NCI-H446 treated with DMSO at 0.1 percent for 48 hours (cell line): ENCODE measurements at places on chromosomes 13 and 19.

GRCh38 chr19:38809592-38810252 is 3.0 kb downstream of the LGALS4 start:
- DNase-seq = no peak

DNA sequence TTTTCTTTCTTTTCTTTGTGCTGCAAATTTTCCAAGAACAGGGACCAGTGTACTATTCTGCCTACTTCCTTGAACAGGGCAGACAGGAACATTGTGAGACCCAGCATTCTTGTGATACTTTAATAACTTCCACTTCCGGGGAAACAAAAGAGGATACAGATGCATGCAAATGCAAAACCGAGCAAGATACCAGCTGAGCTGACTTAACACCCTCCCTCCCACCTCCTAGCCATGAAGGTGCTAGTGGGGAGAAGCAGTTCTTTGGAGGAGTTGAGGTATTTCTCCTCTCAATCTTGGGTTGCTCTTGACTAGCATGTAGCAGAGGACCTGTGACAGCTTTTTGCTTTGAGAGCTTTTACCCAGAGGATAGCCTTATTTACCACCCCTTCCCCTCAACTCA is 111.2 kb downstream of the KLF5 start:
- DNase-seq = no peak

- no peak for DNase-seq
Measured at GRCh38 chr13:78401873-78402707, 201.3 kb downstream of the POU4F1 start.

- DNase-seq = no peak
Measured at GRCh38 chr19:39497996-39498797, 550 bp upstream of the DLL3 start.

DNA sequence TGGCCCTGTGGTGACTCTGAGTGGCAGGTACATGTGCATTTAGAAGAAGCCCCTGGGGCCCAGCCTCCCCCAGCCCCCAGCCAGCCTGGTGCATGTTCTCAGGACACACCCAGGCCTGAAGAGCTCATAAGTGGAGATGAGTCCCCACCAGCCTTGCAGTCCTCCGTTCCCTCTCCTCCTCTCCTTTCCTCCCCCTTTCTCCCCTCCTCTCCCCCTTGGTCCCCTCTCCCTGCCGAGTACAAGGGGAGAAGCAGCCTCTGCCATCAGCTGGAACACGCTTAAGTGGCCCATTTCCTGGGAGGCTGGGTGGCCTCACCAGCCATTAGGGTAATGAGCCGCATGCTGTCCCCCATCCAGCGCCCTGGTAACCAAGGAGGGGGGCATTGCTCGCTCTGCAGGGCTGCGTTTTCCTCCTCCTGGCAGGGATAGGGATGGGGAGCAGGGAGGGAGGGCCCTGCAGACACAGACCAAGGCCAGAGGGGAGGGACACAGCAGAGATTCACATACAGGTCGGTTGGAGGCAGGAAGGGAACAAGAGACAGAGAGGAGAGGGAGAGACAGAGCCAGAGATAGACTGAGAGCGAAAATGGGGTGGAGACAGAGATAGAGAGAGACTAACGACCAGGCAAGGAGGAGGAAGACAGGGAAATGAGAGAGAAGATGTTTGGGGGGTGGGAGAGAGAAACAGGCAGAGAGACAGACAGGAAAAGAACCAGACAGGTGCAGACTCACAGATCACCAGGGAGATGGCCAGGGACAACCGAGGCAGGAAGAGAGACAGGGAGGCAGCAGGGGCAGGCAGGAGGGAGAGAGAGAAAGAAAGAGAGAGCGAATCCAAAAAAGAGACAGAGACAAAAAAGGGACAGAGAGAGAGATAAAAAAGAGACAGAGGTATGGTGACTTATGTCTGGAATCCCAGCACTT is 19.3 kb upstream of the DPP9 start:
- DNase-seq = no peak

GRCh38 chr19:7868671-7869452 is 5.3 kb downstream of the PRR36 start:
- no peak for DNase-seq

GRCh38 chr19:29690842-29691241 is 24.2 kb downstream of the C19orf12 start:
- no peak for DNase-seq

DNA sequence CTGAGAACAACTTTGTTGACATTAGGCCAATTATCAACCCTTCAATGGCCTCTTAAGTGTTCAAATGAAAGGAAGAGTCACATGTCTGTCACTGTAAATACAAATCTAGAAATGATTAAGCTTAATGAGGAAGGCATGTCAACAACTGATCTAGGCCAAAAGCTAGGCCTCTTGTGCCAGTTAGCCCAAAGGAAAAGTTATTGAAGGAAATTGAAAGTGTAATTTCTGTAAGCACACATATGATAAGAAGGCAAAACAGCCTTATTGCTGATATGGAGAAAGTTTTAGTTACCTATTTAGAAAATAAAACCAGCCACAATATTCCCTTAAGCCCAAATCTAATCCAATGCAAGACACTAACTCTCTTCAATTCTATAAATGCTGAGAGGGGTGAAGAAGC is 604.7 kb downstream of the SLITRK6 start:
- no peak for DNase-seq

DNA sequence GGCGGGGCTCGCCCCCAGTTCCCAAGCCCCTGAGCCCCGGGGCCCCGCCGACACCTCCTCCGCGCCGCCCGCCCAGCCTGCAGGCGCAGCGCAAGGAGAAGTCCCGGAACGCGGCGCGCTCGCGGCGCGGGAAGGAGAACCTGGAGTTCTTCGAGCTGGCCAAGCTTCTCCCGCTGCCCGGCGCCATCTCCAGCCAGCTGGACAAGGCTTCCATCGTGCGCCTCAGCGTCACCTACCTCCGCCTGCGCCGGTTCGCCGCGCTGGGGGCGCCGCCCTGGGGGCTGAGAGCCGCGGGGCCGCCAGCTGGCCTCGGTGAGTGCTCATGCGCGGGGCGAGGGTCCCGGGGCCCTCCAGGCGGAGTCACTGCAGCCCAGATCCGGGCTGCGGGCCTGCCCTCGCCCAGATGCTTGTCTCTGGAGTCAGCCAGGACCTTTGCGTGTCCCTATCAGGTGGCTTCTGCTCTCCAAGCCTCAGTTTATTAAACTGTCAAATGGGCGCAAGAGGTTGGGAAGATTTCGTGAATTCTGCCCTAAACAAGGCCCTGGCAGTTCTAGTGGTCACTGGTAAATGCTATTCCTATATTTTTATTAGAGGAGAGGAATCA is 2.0 kb downstream of the NPAS1 start:
- DNase-seq = no peak

- DNase-seq = no peak
Measured at GRCh38 chr19:4684312-4685095, 14.4 kb upstream of the MYDGF start.

DNA sequence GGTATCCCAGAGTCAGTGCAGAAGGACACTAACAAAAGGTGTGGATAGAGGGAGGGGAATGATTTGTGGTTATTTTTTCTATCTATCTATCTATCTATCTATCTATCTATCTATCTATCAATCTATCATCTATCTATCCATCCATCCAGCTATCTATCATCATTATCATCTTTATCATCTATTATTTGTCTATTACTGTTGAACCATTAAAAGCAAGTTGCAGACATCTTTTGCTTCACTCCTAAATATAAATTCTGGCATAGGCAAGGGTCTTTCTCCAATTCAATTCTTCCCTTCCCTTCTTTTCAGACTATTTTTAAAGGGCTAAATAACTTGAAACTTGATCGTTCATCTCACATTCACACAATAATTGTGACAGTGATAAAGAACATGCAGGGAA is 10.0 kb upstream of the LYPD5 start:
- DNase-seq = no peak

- no peak for DNase-seq
Measured at GRCh38 chr19:45659096-45659729, 8.8 kb upstream of the GIPR start.

- DNase-seq = no peak
Measured at GRCh38 chr13:111122056-111122455, 6.9 kb downstream of the ARHGEF7 start.

GRCh38 chr13:95382916-95383315 is 81.7 kb upstream of the ABCC4 start:
- no peak for DNase-seq

GRCh38 chr13:30877335-30877734 is 28.7 kb upstream of the MEDAG start:
- DNase-seq = no peak

GRCh38 chr13:25249001-25249543 is 38.2 kb downstream of the MTMR6 start:
- DNase-seq = no peak

DNA sequence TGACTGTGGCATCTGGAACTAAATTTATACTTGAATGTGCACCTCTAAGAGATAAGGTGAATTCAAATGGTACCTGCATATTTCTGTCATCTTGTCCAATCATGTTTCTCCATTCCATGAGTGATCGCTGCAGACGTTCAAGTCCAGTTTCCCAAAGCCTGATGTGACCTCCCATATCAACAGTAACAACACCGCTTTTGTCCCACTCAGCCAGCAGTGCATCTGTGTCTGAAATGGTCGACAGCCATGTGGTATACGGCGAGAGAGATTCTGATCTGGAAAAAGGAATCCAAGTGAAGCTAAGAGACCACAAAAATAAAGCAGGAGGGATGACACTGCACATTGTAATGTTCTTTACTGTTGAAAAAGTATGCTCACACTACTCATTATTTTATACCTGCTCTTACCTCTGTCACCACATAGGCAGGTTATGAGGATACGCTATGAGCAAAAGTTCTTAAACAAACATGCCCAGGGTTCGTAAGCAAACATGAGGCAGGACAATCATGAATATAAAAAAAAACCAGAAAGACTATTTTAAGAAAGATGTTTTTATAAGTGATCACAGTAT is 213.6 kb downstream of the RGCC start:
- DNase-seq = no peak

DNA sequence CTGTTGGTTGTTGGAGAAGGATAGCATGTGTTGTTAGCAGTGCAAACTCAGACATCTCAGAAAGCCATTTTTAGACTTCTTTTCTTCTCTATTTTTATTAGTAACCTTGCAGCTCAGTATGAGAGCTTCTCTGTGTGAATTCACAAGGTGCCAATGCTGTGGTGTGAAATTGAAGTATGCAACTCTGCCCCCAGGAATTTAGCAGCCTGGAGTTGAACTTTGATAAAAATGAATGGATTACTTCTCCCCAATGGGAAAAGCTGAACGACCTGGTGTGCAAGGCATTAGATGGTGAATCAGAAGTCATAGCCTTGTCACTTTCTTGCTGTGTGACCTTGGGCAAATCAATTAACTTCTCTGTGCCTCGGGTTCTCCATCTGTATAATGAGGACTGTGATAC is 512.3 kb upstream of the PCDH9 start:
- DNase-seq = no peak

- no peak for DNase-seq
Measured at GRCh38 chr19:17966550-17967256, at the start of gene KCNN1. KCNN1 (plus strand) TSS chr19:17967107; CDS start chr19:17973889, 6,782 bp downstream.

DNA sequence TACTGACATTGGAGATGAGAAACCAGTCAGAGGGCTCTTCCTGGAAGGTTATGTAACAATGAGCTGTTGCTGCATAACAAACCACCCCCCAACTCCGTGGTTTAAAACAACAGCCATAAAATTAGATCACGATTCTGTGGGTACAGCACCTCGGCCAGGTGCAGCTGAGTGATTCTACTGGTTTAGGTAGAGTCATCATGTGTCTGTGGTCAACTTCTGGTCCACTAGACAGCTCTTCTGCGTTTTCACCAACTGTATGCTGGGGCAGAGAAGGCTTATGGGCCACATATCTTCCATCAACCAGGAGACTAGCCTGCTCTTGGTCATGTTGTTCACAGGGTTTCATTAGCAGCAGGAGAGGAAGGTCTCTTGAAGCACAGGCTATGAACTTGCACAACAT is 585.5 kb downstream of the KCTD12 start:
- no peak for DNase-seq

- no peak for DNase-seq
Measured at GRCh38 chr13:74324338-74324737, 190.1 kb upstream of the KLF12 start.

- no peak for DNase-seq
Measured at GRCh38 chr19:6806488-6806887, 34.0 kb downstream of the VAV1 start.

- no peak for DNase-seq
Measured at GRCh38 chr19:35670686-35671085, 4.4 kb downstream of the UPK1A start.

- no peak for DNase-seq
Measured at GRCh38 chr13:80695841-80696240, 354.9 kb upstream of the SPRY2 start.

- DNase-seq = no peak
Measured at GRCh38 chr19:10404888-10405820, 1.8 kb upstream of the CDC37 start.

DNA sequence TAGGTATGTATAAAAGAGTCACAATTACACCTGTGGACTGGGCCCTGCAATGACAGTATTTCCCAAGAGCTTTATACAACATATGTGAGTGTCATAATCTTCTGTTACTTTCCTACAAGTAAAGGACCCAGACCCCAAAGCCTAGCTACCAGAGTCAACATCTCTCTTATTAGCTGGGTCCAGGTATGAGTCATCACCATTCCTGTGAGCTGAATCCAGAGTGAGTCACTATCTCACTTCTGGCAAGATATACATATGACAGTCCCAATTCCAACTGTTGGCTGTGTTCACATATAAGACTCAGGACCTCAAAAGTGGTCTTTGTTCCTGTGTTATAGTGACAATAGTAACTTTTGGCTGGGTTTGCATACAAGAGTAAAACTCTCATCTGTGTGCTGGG is 46.7 kb downstream of the ZNF729 start:
- no peak for DNase-seq
